Activated T-cell treated with anti-CD3 and anti-CD28 coated beads, Interleukin-2, amount 50 U/mL, for 72 hours (primary cell): ENCODE measurements at places on chromosomes 2 and 18. TPM values are rescaled to one million over a fixed set of nuclear protein-coding genes. Genes with fewer than 3 reads are reported as not detected.

The IL1B gene
- total RNA-seq: 0.14 TPM

GRCh38 chr2:204012072-204012653 is 75.6 kb downstream of the ICOS start:
- no peak for DNase-seq

GRCh38 chr2:45168711-45169338 is 159.6 kb upstream of the SIX2 start:
- peak; percentile 22 for DNase-seq

The GPR155 gene
- 12.6 TPM for total RNA-seq

- DNase-seq: no peak
Measured at GRCh38 chr18:46335534-46336101, 231.4 kb downstream of the HAUS1 start.

The TEX44 gene
- total RNA-seq: not detected
